Epithelial cell of esophagus (primary cell): ENCODE measurements at places on chromosomes 6 and 20.
A peak's percentile ranks its signal among the peaks of the same experiment; 100 is the strongest.

GRCh38 chr6:73636048-73636447 is 17.7 kb downstream of the SLC17A5 start:
- DNase-seq: no peak

DNA sequence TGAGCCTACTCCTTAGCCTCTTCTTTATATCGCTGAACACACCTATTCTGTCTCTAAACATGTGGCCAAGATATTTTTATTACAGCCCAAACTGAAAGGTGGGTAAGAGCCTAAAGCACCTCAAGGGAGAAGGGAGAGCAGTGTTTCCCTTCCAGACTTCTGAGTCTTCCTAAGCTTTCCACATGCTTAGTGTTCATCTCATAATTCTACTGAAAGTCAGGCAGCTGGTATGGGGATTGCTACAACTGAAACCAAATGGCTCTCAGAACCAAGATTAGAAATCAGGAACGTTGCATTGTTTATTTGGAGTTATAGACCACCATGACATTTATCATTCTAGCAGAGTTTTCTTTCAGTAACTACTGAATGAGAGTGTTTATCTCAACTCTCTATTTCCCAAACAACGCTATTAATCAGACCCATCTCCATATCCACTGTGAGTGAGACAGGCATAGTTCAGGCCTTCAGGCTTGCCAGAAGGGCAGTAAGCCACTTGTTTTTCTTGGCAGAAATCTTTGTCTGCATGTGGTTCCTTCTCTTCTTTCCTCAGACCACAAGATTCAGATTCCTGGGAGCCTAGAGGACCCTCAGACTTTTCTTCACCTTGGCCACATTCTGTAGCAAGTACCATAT is 22.8 kb downstream of the VGLL2 start:
- no peak for DNase-seq

GRCh38 chr6:109024784-109025183 is 69.9 kb downstream of the SESN1 start:
- DNase-seq: no peak

- no peak for DNase-seq
These were observed at the start of gene ZBP1 for GRCh38 chr20:57620274-57620990. Gene ZBP1, minus strand, starts transcription at chr20:57620426. Its CDS starts 131 bp downstream, at chr20:57620295.

DNA sequence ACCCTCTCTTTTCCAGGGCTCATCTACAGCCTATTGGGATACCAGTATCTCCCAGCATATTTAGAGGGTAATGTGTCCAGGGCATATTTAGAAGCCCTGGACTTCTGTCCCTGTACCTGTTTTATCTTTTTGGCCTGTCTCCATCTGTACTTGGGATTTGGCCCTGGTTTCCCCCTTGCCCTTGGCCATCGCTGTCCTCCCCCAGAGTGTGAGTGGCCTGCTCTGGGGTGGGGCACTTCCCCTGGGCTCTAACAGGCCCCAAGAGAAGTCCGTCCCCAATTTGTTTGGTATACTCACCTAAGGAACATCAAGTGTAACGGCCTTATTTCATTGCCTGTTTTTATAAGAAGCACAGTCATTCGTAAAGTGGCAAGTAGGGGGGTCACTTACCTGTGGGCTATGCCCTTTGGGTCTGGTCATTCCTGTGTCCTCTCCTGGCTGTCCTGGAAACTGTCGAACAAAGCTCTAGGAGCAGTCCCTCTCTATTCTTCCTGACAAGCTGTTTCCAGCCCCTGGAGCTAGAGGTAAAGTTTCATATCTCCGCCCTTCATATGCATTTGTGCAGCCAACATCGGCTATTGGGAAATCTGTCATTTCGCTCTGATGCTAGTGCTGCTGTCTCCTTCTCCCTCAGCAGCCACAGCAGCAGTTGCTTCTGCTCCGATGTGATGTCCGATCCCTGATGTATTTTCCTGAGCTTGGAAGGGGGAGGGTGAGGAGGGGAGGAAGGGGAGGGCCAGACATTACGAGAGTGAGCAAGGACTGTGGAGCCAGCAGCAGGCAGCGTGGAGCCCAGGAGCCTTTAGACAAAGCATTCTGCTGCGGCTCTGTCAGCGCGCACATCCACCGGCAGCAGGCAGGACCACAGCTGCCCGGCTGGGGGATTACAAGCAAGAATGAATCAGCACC is 83.4 kb downstream of the TCP11 start:
- DNase-seq: no peak

DNA sequence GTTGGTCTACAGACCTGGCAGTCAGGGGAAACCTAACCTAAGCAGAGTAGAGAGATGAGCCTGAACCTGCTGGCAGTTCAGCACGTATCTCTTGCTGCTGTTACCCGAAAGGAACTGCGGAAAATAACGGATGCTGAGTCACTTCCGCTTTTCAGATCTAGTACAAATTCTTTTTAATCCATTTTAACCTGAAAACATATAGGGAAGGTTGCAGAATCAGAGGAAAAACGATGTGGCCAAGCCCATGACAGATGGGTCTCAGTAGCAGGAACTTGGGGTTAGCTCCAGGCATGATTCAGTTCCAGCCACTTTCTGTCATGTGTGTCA is 351.9 kb upstream of the PRND start:
- peak; percentile 29 for DNase-seq

DNA sequence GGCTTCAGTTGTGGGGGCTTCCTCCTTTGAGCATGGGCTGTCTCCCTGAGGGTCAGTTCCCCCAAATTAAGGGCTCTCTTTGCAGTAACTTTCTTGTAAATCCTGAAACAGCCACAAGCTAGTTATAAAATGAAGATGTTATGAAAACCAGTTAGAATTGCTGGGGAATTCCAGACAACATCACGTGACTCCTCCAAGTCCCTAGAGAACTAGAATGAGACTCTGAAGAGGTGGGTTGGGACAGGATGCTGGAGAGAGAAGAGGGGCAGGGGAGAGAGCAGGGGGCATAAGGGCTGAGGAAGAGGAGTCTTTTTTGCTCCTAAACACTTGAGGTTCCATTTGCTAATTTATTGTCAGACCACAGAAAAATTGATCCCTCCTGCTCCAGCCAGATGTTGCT is 380.3 kb downstream of the DHX35 start:
- no peak for DNase-seq

- DNase-seq: no peak
These were observed 288.0 kb upstream of the TSHZ2 start for GRCh38 chr20:52684176-52684575.

DNA sequence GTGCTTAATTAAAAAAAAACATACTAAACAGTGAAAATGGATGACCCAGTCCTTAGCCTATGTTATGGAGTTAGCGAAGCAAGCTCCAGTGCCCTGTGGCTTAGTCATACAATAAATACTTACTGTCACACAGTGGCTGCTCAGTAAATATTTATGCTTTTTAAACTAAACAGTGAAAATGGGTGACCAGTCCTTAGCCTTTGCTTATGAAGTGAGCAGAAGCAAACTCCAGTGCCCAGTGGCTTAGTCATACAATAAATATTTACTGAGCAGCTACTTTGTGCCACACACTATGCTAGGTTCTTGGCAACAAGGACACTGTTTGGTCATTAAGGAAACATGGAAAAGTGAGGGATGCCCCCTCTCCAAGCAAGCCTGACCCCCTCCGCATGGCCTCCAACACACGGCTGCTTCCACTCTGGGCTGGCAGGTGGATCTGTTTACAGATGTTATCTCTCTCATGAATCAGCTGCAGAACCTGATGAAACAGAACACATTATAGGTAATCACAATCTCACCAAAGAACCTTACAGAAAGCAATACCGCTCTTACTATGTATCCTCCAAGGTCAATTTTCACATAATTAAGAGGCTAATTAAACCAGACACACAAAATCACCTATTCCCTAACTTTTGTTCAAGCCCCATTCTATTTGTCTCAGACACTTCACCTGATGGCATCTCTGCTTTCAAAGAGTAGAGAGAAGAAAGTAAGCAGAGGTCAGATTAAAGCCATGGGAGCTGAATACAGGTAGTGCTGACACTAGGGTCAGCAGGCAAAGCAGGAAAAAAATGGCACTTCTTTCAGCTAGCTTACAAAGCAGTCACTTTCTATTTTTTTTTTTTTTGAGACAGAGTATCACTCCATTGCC is 27.3 kb downstream of the CDK5RAP1 start:
- DNase-seq: peak; percentile 48

- DNase-seq: no peak
These were observed 38.0 kb upstream of the SCP2D1 start for GRCh38 chr20:18775633-18776032.

DNA sequence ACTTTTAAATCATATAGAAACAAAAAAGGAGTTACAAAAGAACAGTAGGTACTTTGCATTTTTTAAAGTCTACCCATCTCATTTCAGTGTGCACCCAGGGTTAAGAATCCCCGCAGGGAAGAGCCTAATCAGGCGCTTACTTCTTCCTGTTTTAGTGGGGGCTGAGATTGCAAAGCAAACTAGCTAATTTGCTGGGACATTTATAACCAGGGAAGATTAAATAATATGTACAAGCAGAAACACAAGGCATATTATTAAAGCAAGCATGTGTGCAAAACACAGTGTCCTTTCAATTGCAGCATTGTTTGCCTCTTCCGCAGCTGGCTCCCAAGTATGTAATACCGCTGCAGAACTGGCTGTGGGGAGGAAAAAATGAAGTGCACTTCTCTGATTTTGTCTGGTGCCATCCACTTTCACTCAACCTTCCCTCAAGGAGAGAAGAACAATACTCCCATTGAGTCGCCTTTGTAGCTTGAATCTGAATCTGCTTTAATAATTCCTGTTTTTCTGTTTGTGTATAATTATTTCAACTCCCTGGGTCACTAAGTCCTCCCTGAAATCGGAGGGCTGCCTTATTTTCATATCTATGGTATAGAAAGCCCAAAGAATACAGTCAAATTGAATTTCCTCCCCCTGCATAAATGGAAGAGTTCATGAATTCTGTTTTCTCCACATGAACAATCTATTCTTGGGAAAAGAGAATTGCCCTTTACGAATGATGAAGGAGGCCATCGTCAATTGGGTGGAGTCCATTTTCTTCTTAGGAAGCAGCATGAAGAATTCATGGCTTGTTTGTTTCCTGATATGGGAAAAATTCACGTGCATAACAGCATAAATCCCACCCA is 23.3 kb upstream of the BCAS1 start:
- no peak for DNase-seq

DNA sequence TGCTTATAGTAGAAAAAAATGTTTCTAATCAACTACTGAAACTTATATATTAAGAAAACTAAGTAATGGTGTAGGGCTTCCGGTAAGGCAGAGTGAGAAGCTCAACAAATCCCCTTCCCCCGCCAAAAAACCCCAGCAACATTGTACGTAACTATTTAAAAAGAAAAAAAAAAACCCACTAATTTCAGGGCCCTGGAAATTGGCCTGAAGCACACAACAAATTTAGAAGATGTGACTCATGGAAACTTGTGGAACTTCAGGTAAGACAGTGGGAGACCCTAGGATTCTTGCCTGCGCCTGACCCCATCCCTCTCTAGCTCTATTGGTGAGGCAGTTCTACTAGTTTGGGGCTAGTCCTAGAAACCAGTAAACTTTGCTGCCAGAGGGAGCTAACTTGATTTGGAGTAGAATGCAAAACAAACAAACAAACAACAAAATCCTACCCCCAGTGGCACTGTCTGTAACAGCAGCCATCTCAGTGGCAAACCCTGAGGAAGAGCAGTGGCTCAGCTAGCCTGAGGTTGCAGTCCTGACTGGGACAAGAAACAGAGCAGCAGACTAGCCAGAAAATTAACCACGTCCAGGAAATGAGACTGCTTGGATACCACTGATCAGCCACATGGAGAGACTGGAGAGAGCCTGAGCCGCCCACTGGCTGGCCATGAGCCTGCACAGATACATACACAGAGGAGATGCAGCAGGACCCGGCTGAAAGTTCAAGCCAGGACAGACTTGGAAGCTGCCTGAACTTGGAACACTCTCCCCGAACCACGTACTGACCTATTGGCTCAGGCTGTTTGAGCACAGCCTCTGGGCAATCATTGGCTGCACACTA is 135.1 kb downstream of the TBXT start:
- DNase-seq: no peak

GRCh38 chr6:144782634-144783033 is 497.5 kb downstream of the UTRN start:
- no peak for DNase-seq

GRCh38 chr6:19391926-19392325 is 445.2 kb upstream of the ID4 start:
- no peak for DNase-seq

DNA sequence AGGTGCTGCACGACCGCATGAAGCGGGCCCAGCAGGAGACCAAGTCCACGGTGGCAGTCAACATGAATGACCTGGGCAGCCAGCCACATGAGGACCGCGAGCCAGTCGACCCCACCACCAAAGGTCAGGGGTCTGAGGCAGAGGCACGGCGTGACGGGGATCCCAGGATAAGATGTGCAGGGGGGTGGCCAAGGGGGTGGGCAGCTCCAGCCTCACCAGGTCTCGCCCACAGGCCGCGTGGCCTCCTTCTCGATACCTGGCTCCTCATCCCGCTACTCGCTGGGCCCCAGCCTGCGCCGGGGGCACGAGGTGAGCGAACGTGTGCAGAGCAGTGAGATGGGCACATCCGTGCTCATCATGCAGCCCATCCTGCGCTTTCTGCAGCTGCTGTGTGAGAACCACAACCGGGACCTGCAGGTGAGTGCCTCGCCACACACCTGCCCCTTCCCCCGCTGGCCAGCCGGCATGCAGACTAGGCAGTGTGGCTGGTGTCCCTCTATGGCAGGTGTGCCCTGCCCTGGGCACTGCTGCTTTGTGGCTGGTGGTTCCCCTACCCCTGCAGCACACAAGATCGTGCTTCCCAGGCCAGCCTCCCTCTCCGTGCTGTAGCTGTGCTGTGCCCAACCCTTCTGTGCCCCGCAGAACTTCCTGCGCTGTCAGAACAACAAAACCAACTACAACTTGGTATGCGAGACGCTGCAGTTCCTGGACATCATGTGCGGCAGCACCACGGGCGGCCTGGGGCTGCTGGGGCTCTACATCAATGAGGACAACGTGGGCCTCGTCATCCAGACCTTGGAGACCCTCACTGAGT is 25.9 kb downstream of the UQCC2 start:
- no peak for DNase-seq

GRCh38 chr6:52503851-52504781 is 72.7 kb downstream of the TRAM2 start:
- DNase-seq: peak; percentile 99

GRCh38 chr20:21684671-21685070 is 20.8 kb upstream of the PAX1 start:
- no peak for DNase-seq

- DNase-seq: no peak
These were observed 477.3 kb downstream of the UTRN start for GRCh38 chr6:144762469-144762868.

- DNase-seq: no peak
These were observed 167.5 kb downstream of the VEGFA start for GRCh38 chr6:43937236-43938177.

GRCh38 chr6:44189257-44189656 is 27.5 kb upstream of the MYMX start:
- DNase-seq: no peak

GRCh38 chr6:151294561-151295101 is 54.9 kb downstream of the AKAP12 start:
- DNase-seq: no peak
